ENCODE measurements at places on chromosomes 5 and 9. TPM values are rescaled to one million over a fixed set of nuclear protein-coding genes. Genes with fewer than 3 reads are reported as not detected.

GRCh38 chr5:50691399-50692016 is 25.1 kb downstream of the PARP8 start:
- DNase-seq = no peak
- no peaks in the 10 kb centered on the region for H3K27me3 ChIP-seq
- no peaks in the 10 kb centered on the region for H3K36me3 ChIP-seq
- H3K4me1 ChIP-seq = peaks cover 6% of the 10 kb centered on the region
- no peak overlapping the region for H3K4me3 ChIP-seq
- H3K27ac ChIP-seq = no peak overlapping the region

Gene TBCA
- total RNA-seq = 113 TPM

DNA sequence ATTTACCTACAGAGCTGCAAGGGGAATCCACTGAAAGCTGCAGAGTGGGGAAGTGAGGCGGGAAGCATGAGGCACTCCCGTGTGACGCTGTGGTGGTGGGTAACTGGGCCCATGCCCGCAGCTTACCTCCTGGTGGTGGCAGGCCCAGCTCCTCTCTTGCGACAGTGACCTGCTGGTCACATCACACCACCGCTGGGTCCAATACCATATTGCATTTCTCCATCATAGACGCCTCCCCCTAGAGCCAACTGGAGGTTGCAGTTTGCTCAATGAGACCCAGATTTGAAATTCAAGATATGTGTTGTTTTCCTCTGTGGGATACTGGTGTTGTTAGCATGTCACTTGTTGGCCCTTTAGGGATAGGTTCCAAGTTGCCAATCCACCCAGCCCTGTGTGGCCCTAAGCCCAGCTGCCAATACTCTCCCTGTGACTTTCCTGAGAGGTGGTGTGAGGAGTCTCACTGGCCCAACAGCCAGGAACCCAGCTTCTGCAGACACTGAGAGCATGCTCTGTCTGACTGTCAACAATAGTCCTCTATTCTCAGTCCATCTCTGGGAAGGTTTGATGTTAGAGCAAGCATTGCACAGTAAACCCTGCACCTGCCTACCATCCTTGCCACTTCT is 428.3 kb downstream of the GADD45G start:
- H3K4me1 ChIP-seq = no peaks in the 10 kb centered on the region
- H3K36me3 ChIP-seq = no peaks in the 10 kb centered on the region
- no peak for DNase-seq
- no peak overlapping the region for H3K4me3 ChIP-seq
- no peaks in the 10 kb centered on the region for H3K27me3 ChIP-seq

- DNase-seq = no peak
- H3K4me3 ChIP-seq = no peak overlapping the region
- no peak overlapping the region for H3K27ac ChIP-seq
- no peaks in the 10 kb centered on the region for H3K27me3 ChIP-seq
- H3K4me1 ChIP-seq = no peaks in the 10 kb centered on the region
These were observed 618.3 kb downstream of the NR2F1-AS1 start for GRCh38 chr5:92962752-92963151.

DNA sequence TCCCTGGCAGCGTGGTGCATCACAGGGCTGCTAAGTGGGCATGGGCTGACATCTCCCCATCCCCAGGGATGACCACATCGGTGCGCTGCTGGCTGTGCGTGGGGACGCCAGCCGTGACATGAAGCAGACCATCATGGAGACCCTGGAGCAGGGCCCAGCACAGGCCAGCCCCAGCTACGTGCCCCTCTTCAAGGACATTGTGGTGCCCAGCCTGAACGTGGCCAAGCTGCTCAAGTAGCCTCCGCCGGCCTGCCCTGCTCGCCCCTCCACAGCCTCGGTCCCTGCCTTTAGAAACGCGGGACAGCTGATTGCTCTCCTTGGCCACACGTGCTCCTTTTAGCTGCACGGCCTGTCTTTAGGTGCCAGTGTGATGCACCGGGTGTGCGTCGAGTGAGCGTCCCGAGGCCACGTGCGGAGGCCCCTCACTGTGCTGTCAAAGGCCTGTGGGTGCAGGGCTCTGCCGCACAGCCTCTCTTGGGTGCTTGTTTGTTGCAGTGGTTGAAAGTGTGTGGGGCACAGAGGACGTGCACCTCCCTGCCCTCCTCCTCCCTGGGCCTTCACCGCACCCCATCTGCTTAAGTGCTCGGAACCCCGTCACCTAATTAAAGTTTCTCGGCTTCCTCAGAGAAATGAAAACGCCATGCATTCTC is 23.8 kb downstream of the EXOC3 start:
- H3K4me1 ChIP-seq = no peaks in the 10 kb centered on the region
- H3K27ac ChIP-seq = no peak overlapping the region
- H3K27me3 ChIP-seq = no peaks in the 10 kb centered on the region
- H3K4me3 ChIP-seq = no peak overlapping the region
- DNase-seq = no peak

Gene MAMDC2
- 32.5 TPM for total RNA-seq

Gene DMRTA1
- total RNA-seq = 0.43 TPM

Gene MEIKIN
- not detected for total RNA-seq

Gene ADAMTS19
- 0.44 TPM for total RNA-seq

DNA sequence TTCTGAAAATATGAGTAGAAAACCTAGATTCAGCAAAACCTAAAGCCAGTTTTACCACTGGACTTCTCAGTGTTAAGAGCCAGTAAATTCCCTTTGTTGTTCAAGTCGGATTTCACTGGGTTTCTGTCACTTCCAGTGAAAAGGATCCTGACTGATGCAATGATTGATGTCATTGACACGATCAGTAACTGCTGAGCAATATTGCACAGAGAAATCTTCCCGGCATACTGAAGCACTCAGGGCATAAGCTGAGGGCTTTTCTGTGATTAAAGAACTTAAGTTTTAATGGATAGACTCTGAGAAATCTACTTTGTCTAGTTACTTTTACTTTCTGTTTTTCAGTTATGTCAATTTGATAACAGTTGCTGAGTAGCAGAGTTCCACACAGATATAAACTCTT is 61.9 kb downstream of the DENND1A start:
- H3K4me3 ChIP-seq = no peak overlapping the region
- no peaks in the 10 kb centered on the region for H3K27me3 ChIP-seq
- no peak for DNase-seq
- peaks cover 21% of the 10 kb centered on the region for H3K4me1 ChIP-seq

DNA sequence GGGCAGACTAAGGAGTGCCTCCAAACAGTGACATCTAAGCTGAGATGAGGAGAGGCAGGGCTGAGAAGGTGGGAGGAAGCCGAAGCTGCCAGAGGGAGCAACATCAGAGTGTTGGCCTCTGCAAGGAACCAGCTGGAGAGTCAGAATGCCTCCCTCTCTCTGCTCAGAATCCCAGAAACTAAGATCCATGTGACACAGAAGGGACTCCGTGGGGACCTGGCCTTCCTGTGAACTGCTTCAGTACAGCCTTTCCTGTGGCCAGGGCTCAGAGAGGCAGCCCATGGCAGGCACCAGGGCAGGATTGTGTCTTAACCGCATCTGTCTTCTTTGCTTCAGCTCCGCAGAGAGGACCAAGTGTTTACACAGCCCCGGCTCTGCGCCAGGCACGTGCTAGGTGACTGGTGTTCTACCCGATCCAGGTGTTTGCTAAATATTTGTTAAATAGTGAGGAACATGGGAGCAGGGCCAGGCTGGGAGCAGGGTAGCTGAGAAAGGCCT is 33.5 kb downstream of the KCNMB1 start:
- no peaks in the 10 kb centered on the region for H3K36me3 ChIP-seq
- no peaks in the 10 kb centered on the region for H3K27me3 ChIP-seq
- peaks cover 44% of the 10 kb centered on the region for H3K4me1 ChIP-seq
- DNase-seq = no peak

DNA sequence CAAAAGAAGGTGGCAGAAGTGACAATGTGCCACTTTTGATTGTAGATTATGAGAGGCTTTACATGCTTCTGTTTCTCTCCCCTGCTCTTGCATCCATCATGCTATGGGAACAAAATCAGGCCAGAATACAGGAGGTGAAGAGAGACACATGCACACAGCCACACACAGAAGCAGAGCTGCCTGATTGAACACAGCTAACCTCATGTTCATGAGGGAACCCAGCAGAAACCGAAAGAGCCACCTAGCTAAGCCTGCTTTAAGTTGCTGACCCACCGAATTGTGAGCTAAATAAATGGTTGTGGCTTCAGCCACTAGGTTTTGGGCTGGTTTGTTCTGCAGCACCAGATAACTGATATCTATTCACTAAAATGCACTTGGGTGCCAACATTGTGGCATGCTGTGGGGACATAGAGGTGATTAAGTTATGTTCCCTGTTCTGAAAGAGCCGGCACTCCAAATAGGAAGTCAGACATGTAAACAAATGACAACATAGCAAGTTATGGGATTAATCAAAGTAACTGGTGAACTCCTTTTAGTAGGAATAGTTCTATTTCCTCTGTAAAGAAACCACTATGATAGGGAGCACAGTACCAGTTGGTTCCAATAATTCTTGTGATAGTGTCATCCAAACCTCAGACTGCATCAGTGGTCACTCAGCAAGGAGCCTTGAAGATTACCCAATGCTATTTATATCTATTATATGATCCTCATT is 93.6 kb upstream of the TNC start:
- H3K27me3 ChIP-seq = no peaks in the 10 kb centered on the region
- no peaks in the 10 kb centered on the region for H3K36me3 ChIP-seq
- no peak overlapping the region for H3K4me3 ChIP-seq
- DNase-seq = no peak
- H3K27ac ChIP-seq = no peak overlapping the region

Gene CA9
- 5.9 TPM for total RNA-seq

GRCh38 chr5:154205441-154206117 is 15.0 kb downstream of the GALNT10 start:
- peaks cover 7% of the 10 kb centered on the region for H3K4me1 ChIP-seq
- H3K27ac ChIP-seq = no peak overlapping the region
- DNase-seq = no peak
- H3K27me3 ChIP-seq = no peaks in the 10 kb centered on the region

- no peaks in the 10 kb centered on the region for H3K4me1 ChIP-seq
- DNase-seq = no peak
- H3K36me3 ChIP-seq = no peaks in the 10 kb centered on the region
- no peak overlapping the region for H3K4me3 ChIP-seq
- H3K27me3 ChIP-seq = no peaks in the 10 kb centered on the region
These were observed 161.3 kb upstream of the DAPK1 start for GRCh38 chr9:87336407-87336806.

Gene IL5
- not detected for total RNA-seq

- no peak overlapping the region for H3K27ac ChIP-seq
- H3K36me3 ChIP-seq = no peaks in the 10 kb centered on the region
- no peaks in the 10 kb centered on the region for H3K4me1 ChIP-seq
- H3K27me3 ChIP-seq = no peaks in the 10 kb centered on the region
- no peak for DNase-seq
- no peak overlapping the region for H3K4me3 ChIP-seq
These were observed 5.1 kb downstream of the AIF1L start for GRCh38 chr9:131101207-131101964.

GRCh38 chr5:137598399-137598798 is 99.3 kb upstream of the SPOCK1 start:
- no peak overlapping the region for H3K4me3 ChIP-seq
- H3K27me3 ChIP-seq = no peaks in the 10 kb centered on the region
- DNase-seq = no peak
- H3K36me3 ChIP-seq = no peaks in the 10 kb centered on the region
- H3K4me1 ChIP-seq = no peaks in the 10 kb centered on the region

Gene RLN1
- total RNA-seq = not detected

Gene MLANA
- not detected for total RNA-seq

GRCh38 chr9:33375238-33375840 is 27.0 kb downstream of the AQP7 start:
- H3K27ac ChIP-seq = peak overlapping the region; percentile 76
- no peaks in the 10 kb centered on the region for H3K4me1 ChIP-seq
- no peaks in the 10 kb centered on the region for H3K27me3 ChIP-seq
- H3K36me3 ChIP-seq = peaks cover 12% of the 10 kb centered on the region
- DNase-seq = no peak

Gene NR5A1
- not detected for total RNA-seq

DNA sequence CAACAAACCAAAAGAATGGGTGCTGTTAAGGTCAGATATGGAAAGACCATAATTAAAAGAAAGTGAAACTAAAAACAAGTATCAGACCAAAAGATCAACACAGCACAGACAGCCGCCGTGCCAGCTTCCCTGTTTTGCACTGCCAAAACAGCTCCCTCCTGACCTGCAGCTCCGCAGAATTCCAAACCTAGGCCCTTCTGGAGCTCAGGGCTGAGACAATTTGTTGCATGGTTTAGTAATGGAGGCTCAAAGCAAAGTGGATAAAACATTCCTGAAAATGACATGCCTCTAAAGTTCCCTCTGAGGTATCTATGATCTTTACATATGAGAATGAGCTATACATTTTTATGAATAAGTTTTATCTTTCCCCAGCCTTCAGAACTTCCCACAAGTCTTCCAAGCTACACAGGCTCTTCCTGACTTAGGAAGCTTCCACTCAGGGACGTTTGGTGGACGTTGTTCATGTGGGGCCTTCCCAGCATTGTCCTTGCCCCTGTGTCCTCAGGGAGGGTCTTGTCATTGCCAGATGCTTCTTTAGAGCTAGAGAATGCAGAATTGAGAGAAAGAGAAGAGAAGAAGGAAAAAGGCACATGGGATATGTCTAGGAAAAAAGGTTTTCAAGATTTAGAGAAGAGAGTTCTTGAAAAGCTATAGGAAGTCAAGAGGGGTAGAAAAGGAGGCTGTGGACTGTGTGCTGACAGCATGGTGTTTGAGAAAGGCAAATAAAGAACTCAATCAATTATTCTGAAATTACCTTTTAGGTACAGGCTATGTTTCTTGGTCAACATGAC is 28.4 kb upstream of the SSBP2 start:
- H3K4me1 ChIP-seq = no peaks in the 10 kb centered on the region
- no peak overlapping the region for H3K4me3 ChIP-seq
- H3K27ac ChIP-seq = peak overlapping the region; percentile 70

Gene CCL27
- not detected for total RNA-seq

GRCh38 chr5:124660229-124661093 is 86.0 kb downstream of the ZNF608 start:
- no peaks in the 10 kb centered on the region for H3K27me3 ChIP-seq
- H3K4me1 ChIP-seq = no peaks in the 10 kb centered on the region
- DNase-seq = no peak
- H3K4me3 ChIP-seq = no peak overlapping the region
- no peaks in the 10 kb centered on the region for H3K36me3 ChIP-seq

DNA sequence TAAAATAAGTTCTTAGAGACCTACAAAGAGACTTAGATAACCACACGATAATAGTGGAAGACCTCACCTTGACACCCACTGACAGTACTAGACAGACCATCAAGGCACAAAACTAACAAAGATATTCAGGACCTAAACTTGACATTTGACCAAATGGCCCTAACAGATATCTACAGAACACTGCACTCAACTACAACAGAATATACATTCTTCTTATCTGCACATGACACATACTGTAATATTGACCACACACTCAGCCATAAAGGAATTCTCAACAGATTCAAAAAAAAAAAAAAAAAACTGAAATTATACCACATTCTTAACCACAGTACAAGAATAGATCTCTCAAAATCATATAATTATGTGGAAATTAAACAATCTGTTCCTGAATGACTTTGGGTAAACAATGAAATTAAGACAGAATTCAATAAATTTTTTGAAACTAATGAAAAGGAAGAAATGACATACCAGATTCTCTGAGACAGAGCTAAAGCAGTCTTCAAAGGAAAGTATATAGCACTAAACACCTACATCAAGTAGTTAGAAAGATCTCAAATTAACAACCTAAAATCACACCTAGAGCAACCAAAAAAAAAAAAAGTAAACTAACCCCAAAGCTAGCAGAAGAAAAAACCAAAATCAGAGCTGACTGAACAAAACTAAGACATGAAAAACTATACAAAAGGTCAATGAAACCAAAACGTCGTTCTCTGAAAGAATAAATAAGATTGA is 362.3 kb upstream of the POU5F2 start:
- no peaks in the 10 kb centered on the region for H3K27me3 ChIP-seq
- H3K27ac ChIP-seq = no peak overlapping the region
- H3K4me1 ChIP-seq = no peaks in the 10 kb centered on the region
- H3K4me3 ChIP-seq = no peak overlapping the region
- no peak for DNase-seq

Gene MLLT3
- 5.3 TPM for total RNA-seq
